Activated T-cell treated with anti-CD3 and anti-CD28 coated beads, Interleukin-2, amount 50 U/mL, for 72 hours (primary cell): ENCODE measurements at places on chromosomes 16 and 17.
A peak's percentile ranks its signal among the peaks of the same experiment; 100 is the strongest.

- DNase-seq, result no peak
Observed at GRCh38 chr16:65410801-65411200, 288.9 kb upstream of the CDH11 start.

DNA sequence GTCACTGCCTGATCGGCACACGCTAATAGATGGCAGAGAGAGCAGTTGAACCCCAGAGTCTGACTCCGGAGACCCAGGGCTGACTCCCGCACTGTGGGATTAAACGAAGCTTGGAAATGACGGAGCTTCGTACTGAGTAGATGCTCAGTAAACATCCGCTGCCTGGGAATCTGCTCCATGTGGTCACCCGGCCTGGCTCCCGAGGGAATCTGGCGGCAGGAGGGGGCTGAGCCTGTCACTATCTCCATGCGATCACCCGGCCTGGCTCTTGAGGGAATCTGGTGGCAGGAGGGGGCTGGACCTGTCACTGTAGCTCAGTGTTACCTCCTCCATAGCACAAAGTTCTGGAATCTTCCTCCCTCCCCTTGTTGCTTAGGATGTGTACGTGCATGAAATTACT lies 139.7 kb upstream of the CIBAR2 start:
- DNase-seq, result no peak

- DNase-seq, result no peak
Observed at GRCh38 chr16:59632276-59632855, 898.2 kb upstream of the GOT2 start.

GRCh38 chr16:3182608-3183444 lies 5.2 kb upstream of the OR1F1 start:
- DNase-seq, result peak; percentile 71

DNA sequence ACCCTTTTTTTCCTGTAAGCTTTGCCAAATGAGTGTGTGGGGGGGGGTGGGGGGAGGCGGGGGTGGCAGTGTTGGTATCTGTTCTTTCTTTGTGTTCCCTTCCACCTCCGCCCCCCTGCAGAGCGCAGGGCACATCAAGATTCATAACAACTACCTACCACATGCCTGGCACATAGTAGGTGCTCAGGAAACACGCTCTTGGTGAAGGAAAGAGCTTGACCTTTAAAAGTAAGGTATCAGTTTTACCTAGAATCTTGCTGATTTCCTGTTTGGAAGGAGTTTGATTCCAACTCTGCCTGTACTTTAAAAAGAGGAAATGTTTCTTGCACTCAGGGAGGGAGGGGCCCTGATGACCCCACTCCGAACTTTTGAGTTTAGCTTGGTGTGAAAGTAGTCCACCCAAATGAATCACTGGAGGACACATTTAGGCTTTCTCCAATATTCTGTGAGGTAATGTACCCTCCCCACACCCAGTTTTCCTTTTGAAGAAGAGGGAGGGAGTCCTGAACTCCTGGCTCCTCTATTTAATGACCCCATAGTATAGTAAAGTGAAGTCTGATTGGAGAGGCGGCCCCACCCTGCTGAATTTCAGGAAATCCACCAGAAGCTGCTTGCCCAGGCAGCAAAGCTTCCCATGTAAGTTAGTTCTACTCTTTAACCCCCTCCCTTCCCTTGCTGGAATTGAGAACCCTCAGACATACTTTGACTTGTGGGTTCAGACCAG lies 560 bp upstream of the FAM20A start:
- no peak for DNase-seq

DNA sequence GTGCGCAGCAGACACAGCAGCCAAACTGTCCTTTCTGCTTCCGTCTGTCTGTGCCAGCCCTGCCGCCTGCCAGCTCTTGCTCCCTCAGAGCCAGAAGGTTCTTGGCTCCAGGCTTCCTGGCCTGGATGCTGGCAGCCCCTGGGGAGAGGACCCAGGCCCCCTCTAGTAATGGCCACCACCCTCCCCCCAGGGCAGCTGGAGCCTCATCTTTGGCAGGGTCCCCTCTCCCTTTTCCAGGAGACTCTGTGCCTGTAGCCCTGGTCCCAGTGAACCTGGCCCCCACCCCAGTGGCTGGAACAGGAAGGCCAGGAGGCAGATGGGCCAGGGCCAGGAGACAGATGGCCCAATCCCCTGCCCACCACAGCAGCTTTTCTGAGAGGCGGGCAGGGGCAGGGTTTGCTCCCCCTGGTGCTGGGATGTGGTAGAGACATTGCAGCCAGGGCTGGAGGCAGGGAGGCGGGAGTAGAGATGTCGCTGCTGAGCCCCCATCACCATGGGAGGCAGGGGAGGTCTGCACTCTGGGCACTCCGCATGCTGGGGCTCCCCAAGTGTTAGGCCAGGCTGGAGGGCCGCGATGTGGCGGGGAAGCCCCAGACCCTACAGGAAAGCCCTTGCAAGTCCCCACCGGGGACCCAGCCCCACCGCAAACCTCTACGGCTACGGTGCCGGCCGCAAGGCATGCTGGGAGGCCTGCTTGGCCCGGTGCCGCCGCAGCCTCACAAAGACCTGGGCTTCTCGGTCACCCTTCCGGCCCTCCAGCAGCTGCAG lies 16.7 kb downstream of the UNC13D start:
- DNase-seq, result peak; percentile 78
